ENCODE measurements at places on chromosomes 3 and 15.

GRCh38 chr3:119292666-119293065 is 1.5 kb upstream of the ARHGAP31 start:
- DNase-seq, result no peak

GRCh38 chr3:11059090-11059798 is 66.7 kb downstream of the SLC6A1 start:
- DNase-seq, result no peak

- DNase-seq, result no peak
Observed at GRCh38 chr15:88269356-88270062, 13.0 kb upstream of the NTRK3 start.

DNA sequence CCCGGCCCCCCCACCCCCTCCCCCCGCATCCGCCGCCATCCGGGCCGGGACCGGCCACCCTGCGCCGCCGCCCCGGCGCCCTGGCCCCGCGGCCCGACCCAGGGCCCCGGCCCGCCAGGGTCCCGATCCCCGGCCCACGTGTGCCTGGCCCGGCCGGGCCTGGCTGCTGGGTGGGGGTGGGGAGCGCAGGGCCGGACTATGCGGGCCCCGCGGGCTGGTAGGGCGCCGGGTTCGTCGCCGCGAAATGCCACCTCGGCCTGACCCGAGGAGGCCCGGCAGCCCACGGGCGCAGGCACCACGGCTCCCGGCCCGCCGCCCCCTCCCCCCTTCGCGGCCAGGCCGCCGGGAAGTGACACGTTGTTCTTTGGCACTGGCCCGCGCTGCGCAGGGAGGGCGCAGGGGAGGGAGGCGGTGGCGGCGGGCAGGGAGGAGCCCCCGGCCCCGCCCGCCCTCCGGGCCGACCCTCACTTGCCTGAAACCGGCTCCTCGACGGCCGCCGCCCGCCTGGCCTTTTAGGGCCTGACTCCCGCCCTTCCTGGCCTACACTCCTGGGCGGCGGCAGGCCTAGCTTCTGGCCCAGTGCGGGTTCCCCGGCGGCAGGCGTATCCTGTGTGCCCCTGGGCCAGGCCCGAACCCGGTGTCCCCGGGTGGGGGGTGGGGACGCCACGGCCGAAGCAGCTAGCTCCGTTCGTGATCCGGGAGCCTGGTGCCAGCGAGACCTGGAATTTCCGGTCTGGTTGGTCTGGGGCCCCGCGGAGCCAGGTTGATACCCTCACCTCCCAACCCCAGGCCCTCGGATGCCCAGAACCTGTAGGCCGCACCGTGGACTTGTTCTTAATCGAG is 515 bp downstream of the EIF4G1 start:
- DNase-seq, result peak; percentile 41

GRCh38 chr3:16512435-16513140 is 911 bp downstream of the RFTN1 start:
- DNase-seq, result peak; percentile 28

DNA sequence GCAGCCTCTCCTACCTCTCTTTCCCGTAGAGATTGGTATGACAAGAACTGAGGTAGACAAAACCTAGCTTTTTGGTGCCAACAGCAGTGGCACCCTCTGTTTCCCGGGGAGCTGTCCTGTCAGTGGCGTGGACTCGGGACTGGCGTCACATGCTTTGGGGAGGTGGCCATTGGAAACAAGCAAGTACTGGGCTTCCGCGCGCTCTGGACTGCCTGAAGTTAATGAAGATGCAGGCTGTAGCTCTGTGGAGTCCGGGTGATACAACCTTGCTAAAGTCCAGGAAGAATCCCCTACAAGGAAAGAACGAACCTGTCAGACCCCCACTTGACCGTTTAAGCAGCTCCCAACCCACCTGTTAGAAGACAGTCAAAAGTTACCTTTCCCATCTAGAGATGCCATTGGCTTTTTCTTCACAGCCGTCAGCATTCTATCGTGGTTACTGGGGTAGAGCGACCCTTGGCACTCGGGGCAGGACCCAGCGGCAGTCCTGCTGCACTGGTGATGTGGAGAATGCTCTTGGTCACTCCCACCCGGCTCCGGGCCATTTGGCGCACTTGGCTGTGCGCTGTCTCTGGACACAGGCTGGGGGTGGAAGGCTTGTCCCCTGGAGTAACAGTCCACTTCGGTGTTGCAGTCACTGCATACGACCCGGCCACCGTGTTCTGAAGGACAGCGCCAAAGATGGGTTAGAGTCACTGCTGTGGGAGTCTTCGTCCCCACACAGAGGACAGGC is 120.5 kb downstream of the LRIG1 start:
- DNase-seq, result no peak

DNA sequence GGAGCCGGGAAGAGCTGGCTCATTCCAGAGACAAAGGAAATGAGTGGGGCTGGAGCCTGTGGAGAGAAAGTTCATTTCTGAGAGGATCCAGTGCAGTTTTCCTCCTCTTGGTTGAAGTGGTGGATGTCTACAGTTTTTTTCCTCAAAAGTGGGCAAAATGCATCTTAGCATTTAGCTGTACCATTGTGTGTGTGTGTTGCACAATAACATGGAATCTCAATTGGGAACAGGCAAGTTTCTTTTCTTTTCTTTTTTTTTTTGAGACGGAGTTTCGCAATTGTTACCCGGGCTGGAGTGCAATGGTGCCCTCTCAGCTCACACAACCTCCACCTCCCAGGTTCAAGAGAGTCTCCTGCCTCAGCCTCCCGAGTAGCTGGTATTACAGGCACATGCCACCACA is 101.5 kb upstream of the UBE2E1 start:
- no peak for DNase-seq

- no peak for DNase-seq
Observed at GRCh38 chr15:56795502-56795901, 62.2 kb upstream of the ZNF280D start.

DNA sequence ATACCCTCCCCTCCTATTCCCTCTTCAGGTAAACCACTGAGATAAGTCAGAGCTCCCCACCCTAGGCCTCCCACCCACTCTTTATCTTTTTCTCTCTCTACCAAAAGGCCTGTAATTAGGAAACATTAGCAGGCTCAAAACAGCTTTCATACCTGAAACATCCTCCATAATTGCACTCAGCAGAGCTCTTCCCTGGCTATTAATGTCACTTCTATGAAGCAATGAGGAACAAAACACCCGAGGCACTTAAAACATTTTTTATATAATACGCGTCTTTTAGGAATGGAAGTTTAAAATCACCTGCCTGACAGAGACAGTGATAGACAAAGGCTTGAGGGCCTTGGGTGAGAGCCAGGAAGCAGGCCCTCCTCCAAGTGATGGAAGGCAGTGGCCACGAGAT is 138.9 kb downstream of the EPHB1 start:
- DNase-seq, result no peak

DNA sequence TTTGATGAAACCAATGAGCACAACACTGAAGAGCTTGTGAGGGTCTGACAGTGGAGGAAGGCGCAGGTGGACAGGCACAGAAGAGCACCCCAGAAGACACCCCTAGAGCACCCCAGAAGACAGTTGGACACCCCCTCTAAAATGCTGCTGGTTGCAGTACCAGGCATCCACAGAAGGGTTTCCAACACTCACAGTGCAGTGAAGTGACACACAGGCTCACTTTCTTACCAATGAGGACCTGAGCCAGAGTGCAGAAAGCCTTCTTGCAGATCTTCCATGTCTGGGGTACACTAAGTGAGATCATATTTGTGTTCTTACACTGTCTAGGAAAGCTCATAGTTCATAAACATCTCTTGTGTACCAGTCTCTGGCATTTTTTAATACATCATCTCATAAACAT is 27.6 kb downstream of the CCNL1 start:
- no peak for DNase-seq

DNA sequence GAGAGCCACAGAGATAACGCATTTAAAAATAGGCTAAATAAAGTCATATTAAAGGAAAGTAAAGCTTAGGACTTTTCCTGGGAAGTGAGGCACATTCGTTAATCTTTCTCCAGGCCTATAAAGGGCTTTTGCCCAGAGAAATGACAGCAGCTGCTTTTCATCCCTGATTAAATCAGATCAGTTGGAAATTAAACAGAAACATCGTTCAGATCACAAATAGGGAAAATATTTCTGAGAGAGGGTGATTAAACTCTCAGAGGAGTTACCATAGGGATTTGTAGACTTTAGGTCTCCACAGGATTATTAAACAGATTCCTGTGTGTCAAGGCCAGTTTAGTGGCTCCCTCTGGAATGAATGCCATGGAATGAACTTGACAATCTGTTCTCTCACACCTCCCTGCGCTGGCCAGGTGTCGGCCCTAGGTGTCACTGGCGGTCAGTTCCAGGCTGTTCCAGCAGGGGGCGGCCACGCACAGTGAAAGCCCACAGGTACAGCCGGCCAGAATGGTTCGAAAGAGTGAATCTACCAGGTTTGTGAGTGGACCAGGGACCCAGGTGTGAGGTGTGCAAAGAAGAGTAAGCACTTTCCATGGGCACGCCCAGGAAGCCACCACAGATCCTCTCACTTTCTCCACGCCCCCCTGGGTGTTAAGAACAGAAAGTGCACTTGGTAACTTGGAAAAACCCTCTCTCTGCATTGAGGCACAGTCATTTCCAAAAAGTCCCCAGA is 253.0 kb upstream of the RASGRP1 start:
- DNase-seq, result peak; percentile 56

DNA sequence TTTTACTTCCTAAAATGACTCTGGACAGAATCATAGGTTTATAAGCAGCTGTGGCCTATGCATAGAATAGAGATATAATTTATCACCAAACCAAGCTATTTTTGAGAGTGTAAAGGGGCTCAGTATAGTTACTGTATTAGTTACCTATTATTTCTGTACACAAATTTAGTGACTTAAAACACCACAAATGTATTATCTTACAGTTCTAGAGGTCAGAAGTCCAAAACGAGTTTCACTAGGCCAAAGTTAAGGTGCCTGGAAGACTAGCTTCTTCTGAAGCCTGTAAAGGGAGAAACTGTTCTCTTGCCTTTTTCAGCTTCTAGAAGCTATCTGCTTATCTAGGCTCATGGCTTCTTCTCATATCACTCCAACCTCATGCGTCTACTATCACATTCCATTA is 30.1 kb downstream of the CCDC54 start:
- no peak for DNase-seq

- DNase-seq, result no peak
Observed at GRCh38 chr3:184236033-184236410, 6.6 kb downstream of the VWA5B2 start.

- DNase-seq, result peak; percentile 43
Observed at GRCh38 chr15:52021128-52021671, 2.2 kb downstream of the MAPK6 start.

Data from activated CD8-positive, alpha-beta memory T cell treated with anti-CD3 and anti-CD28 coated beads for 4 hours (primary cell).